ENCODE measurements at places on chromosomes 7 and 10.

- DNase-seq, result no peak
Observed at GRCh38 chr7:112433289-112433688, 17.0 kb upstream of the IFRD1 start.

GRCh38 chr10:128476368-128476725 is 350.1 kb upstream of the MKI67 start:
- DNase-seq, result no peak

DNA sequence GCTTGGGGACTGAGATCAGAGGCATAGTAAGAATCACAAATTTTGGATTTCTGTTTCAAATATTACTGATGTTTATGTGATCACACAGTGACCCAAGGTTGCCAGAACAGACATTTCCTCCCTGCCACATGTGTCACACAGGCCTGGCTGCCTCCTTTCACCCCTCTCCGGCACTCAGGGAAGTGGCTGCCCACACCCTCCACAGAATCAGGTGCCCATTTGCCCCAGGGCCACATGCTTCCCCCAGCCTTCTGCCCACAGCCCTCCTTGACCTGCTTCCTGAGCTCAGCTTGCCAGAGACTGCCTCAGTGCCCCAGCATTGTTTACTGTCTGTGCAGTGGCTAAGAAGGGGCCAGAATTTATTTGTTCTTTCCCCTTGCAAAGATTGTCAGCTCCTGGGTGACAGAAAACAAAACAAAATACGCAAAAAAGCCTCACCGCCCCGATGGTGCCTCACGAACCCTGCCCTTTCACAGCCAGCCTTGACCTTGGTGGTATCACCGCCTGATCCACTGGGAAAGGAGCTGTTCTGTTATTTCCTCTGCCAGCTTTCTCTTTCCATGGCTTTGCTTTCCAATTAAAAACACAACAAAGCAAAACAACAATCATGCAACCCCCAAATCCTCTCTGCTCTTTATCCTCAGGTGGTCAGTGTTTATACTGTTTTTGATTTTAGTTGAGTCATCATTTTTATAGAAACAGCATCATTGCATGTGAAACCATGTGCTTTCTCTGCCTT is 52.8 kb downstream of the CHN2 start:
- DNase-seq, result no peak

DNA sequence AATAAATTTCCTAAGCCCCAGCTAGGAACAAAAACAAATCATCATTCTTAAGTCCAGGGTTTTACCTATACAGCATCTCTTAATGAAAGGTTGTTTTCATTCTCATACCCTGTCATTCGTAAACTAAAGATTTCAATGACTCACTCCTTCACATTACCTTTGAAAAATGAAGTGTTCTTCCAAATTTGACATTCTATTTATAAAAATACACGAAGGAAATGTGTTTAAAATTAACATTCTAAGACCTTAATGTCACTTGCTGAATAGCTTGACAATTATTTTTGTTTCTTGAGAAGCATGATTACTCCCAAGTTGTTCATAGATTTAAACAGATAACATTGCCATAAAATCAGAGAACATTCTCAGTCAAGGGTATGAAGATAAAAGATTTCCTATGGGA is 1188.3 kb upstream of the SORCS1 start:
- DNase-seq, result no peak

DNA sequence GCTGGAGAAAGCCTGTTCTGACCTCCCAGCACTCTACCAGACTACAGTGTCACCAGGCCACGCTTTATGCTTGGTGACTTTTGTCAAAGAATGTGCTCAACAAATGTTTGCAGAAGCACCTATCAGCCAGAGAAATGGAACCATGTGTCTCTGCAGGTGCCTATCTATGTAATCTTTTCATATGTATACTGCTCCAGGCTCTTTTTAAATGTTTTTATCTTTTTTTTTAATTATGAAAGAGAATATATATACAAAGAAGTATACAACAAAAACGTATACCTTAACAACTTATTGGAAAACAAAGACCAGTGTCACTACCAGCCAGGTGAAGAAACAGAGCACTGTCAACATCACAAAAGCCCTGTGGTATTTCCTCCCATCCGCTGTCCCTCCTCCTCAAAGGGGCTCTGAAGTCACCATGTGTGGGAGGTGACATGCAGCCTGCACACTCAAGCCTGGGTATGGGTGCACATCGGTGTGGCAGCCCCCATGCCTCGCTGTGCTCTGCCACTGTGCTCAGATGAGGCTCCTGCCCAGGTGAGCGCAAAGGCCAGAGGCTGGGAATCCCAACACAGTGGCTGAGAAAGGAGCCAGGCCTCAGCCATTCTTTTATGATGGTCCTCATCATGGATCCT is 120.6 kb downstream of the CLEC2L start:
- DNase-seq, result no peak

DNA sequence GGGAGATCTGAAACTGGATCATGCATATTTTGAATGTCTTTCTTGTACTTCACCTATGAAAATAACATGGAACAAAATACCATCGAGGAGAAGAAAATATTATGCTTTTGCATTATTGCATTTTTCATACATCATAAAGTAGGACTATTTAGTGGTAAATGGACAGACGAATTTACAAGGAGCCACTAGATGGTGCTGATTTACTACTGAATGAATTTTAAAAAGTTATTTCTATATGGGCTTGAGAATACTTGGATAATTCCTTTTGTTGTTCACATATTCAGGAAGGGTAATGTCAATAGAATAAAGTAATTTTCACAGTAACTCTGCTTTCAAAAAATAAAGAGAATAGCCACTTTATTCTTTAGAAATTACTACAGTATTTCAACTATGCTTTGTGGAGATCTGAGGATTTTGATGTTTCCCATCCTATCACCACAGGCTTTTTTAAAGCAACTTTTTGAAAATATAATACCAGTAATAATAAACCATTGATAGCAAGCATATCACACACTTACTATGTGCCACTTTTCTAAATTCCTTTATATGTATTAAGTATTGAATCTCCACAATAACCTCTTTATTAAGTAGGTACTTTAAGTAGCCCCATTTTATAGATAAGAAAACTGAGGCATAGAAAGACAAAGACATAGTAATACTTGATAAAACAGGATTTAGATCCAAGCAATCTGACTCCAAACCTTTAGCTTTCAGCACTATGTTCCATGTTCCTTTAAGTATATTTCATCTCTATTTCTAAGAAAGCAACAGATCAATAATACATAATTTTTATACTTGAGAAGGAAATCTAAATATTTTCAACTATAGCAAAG is 38.6 kb downstream of the NEBL start:
- no peak for DNase-seq

- DNase-seq, result no peak
Observed at GRCh38 chr10:100348389-100348927, 1.4 kb downstream of the SCD start.

DNA sequence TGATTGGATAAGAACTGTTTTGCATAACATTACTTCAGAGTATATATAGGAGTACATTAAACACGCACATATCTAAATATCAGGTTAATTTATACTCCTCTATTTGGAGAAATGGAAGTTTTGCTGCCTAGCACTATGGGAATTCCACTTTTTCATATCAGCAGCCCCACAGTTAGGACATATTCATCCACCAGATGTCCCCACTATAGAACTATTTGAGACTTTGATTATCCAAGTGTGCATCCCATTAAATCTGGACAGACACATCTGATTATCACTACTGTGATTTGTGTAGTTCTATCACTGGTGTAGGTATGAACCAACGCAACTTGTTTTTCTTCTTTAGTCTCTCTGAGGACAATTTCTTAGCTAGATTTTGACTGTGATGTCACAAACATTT is 345.7 kb downstream of the THSD7A start:
- no peak for DNase-seq

GRCh38 chr7:27515933-27516332 is 146.8 kb downstream of the HIBADH start:
- no peak for DNase-seq

DNA sequence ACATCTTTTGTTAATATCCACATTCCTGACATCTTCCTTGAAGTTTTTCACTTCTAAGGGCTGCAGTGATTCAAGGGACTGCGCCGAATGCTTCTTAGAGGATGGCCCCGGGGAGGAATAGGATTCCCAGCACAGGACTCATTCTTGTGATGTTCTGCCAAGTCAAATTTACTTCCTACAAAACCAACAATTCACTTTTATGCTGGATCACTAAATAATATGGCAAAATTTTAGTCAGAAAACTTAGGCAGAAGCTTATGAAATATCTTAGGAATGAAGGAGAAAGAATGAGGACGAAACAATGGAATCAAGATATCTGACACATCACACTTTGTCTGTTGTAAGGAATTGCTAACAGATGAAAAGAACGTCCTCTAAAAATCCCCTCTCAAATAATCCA is 151.5 kb downstream of the JAZF1 start:
- DNase-seq, result no peak

DNA sequence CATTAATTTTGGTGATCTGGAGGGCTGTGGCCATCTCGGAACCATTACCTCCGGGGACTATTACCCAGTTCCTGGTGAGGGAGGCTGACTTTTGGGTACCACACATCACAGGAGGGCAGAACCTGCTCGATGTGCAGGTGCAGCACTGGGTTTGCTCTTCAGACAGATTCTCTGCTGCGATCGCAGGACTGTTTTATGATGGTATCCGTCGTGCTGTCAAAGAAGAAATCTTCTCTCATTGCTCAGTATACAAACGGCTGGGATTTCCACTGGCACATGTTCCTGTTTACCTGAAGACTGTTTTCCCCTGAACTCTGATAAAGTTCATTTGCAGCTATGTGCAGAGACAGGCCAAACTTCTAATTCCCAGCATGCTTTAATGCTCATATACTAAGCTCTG is 27.2 kb upstream of the SHH start:
- no peak for DNase-seq

DNA sequence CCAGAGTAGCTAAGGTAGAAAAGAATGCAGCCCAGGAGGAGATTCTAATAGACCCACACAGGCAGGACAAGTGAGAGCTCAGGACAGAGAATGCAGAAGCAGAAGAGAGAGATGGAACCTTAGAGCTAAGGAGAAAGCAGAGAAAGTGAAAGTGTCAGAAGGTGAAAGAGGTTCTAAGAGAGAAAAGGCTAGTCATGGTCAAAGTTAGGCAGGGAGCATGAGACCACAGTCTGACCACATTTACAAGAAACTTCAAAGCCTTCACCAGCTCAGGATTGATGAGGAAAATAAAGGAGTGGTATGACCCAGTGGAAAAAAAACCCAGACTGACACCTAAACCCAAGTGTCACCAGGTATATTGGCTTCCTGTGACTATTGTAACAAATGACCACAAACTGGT is 131.8 kb upstream of the WDR11 start:
- no peak for DNase-seq

DNA sequence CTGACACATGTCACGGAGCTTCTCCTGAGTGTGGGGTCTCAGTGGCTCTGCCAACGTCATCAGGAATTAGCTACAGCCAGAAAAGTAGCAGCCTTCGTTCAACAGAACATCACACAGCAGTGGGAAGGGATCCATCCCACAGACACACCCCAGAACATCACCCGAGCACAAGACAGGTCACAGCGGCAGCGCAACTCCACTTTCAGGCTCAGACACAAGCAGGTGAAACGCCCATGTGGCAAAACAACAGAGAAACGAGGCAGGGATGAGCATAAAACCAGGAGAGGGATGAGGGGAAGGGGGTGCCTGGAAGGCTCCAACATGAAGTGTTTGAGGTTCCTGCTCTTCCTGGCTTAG is 44.8 kb downstream of the CAMK2B start:
- no peak for DNase-seq

DNA sequence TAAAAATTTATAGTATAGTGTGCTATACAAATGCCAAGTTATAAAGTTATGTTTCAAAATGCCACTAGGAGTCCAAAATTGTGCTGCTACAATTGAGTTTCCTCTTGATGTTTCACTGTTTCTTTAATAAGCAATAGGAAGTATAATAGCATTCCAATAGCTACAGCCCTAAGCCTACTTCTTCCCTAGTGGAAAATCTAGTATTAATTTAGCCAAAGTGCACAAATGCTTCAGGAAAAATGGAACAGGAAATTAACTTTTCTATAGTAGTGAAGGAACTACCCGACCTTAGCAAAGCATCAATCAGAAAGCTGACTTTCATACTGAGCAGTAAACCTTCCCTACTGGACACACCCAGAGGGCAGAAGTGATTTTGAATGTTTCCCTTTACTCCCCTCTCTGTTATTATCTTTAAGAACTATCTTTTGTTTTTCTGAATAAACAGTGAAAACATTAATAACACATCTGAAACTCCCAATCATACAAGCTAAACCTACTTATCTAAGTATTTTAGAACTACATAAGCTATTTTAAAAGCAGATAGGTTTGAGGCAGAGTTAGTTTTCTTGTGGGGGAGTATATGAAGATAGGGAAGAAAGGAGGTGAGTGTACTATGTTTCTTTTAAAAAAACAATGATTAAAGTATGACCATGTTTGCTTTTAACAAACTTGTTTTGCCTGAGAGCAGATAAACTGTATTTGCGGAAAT is 13.7 kb downstream of the CPED1 start:
- no peak for DNase-seq

DNA sequence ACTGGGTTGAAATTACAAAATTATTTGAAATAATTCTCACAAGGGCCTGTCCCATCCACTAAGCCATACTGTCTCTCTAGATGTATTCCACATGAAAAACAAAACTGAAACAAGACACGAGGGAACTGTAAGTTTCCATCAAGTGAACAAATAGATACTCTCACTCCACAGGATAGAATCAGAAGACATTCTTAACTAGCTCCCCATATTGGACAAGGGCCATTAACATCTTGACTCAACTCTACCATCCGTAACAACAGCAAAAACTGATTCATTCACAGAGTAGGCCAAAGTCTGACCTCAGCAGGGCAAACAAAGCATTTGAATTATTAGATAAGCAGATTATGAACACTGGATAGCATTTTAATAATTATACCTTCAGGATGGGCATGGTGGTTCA is 29.1 kb downstream of the UBE2H start:
- no peak for DNase-seq

- no peak for DNase-seq
Observed at GRCh38 chr10:110265573-110266193, 39.0 kb downstream of the SMNDC1 start.

- peak; percentile 60 for DNase-seq
Observed at GRCh38 chr7:157444843-157445135, 108.0 kb downstream of the DNAJB6 start.

DNA sequence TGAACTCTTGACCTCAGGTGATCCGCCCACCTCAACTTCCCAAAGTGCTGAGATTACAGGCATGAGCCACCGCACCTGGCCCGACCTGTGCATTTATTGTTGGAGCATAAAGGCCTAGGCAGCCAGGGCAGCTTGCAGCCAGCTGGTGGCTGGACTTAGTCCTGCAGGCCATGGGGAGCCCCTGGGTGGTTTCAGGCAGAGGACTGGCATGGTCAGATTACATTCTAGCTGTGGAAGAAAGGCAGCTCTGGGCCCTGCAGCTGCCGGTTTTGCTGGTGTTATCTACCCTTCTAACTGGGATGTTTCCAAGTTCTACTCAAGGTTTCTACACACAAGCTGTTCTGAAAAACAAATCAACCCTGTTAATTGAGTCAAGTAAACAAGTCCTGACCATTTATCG is 22.7 kb upstream of the MKRN1 start:
- DNase-seq, result no peak

GRCh38 chr10:94315975-94316464 is 46.7 kb downstream of the NOC3L start:
- DNase-seq, result no peak

Data from posterior cingulate gyrus (tissue), 11 donors.